Activated B cell treated with CpG ODN at 0.5 μM for 24 hours (primary cell): ENCODE measurements at places on chromosomes 6 and 20.

GRCh38 chr6:28433119-28433518 is 10.2 kb downstream of the ZSCAN23 start:
- H3K4me3 ChIP-seq: no peak overlapping the region
- no peak overlapping the region for H3K27ac ChIP-seq
- no peaks in the 10 kb centered on the region for H3K4me1 ChIP-seq

DNA sequence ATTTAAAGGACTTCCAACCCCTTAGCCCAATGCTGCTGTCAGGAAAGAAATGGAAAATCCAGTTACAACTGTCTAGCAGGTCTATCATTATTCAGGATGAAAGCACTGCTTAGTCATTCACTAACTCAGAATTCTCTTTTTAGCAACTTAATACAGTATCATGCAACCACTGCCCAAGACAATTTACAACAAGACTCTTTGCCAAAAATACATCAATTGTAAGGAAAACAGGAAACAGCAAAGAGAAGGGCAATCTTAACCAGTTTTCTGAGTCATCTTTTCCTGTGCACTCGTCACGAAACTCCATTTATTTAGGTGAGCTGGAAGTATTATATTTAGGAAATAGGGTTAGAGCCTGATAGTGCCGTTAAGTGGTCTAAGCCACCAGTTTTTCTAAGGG is 1197.7 kb upstream of the CITED2 start:
- no peak for DNase-seq
- H3K36me3 ChIP-seq: no peaks in the 10 kb centered on the region
- H3K4me3 ChIP-seq: no peak overlapping the region
- H3K27me3 ChIP-seq: no peaks in the 10 kb centered on the region
- no peak overlapping the region for H3K27ac ChIP-seq
- no peaks in the 10 kb centered on the region for H3K4me1 ChIP-seq

DNA sequence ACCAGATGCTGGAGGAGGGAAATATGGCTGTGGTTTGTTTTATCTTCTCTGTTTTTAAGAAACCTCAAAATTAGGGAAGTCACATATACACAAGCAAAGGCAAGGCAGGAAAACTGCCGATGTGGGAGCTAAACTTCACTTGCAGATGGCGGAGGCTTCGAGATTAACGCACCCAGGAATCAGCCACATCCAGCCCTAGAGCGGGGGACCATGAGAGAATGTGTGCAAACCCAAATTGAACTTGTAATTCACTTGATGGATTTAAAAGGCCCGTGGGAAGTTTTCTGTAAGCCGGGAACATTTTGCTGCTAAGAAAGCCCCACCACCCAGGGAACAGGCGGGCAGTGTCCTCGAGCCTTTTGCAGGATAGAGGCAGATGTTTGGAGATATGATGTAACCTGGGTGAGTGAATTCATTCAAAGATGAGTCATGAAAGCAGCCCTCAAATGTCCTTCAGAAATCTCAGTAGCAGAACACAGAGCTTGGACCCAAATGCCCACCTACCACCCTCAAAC is 39.9 kb downstream of the PREX1 start:
- H3K27me3 ChIP-seq: no peaks in the 10 kb centered on the region
- peak overlapping the region; percentile 88 for H3K27ac ChIP-seq
- H3K4me1 ChIP-seq: no peaks in the 10 kb centered on the region
- no peaks in the 10 kb centered on the region for H3K36me3 ChIP-seq
- H3K4me3 ChIP-seq: peak overlapping the region; percentile 21
- DNase-seq: peak; percentile 18

- no peaks in the 10 kb centered on the region for H3K36me3 ChIP-seq
- H3K4me3 ChIP-seq: no peak overlapping the region
These were observed 81.9 kb downstream of the SIM1 start for GRCh38 chr6:100382767-100383195.

GRCh38 chr20:20237093-20237959 is 130.6 kb upstream of the INSM1 start:
- DNase-seq: no peak
- H3K36me3 ChIP-seq: no peaks in the 10 kb centered on the region
- H3K4me3 ChIP-seq: no peak overlapping the region
- H3K27ac ChIP-seq: no peak overlapping the region
- H3K4me1 ChIP-seq: no peaks in the 10 kb centered on the region
- H3K27me3 ChIP-seq: peaks cover 4% of the 10 kb centered on the region

- H3K4me3 ChIP-seq: no peak overlapping the region
- peaks cover 2% of the 10 kb centered on the region for H3K27me3 ChIP-seq
- H3K36me3 ChIP-seq: no peaks in the 10 kb centered on the region
These were observed 63.3 kb downstream of the SLC16A10 start for GRCh38 chr6:111150577-111150976.

GRCh38 chr20:18813483-18813882 is at the start of gene SCP2D1:
Gene SCP2D1, plus strand, starts transcription at chr20:18813783. Its CDS starts 33 bp downstream, at chr20:18813816.
- no peak for DNase-seq
- H3K27me3 ChIP-seq: no peaks in the 10 kb centered on the region
- no peaks in the 10 kb centered on the region for H3K4me1 ChIP-seq
- no peaks in the 10 kb centered on the region for H3K36me3 ChIP-seq
- H3K4me3 ChIP-seq: no peak within 1 kb of the TSS
- H3K27ac ChIP-seq: no peak within 1 kb of the TSS

DNA sequence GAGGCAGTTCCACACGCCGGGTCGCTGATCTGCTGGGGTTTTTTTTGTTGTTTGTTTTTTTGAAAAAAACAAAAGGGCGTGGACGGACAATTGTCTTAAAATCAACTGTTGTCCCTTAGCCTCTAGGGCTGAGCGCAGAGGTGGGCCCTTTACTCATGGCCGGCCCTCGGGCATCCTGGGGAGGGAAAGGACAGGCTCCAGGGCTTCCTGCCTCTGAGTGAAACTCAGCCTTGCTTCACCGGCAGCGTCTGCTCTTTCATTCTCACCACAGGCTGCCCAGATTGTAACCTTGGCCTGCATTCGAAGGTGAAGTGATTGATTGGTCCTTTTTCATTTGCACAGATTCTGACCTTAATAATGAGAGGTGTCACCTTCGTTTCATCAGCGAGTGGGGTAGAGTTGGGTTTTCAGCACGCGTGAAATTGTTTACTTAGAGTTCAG is 797 bp downstream of the SMIM13 start:
- peak overlapping the region; percentile 94 for H3K4me3 ChIP-seq
- H3K4me1 ChIP-seq: peaks cover 20% of the 10 kb centered on the region
- no peaks in the 10 kb centered on the region for H3K27me3 ChIP-seq
- H3K36me3 ChIP-seq: peaks cover 11% of the 10 kb centered on the region

DNA sequence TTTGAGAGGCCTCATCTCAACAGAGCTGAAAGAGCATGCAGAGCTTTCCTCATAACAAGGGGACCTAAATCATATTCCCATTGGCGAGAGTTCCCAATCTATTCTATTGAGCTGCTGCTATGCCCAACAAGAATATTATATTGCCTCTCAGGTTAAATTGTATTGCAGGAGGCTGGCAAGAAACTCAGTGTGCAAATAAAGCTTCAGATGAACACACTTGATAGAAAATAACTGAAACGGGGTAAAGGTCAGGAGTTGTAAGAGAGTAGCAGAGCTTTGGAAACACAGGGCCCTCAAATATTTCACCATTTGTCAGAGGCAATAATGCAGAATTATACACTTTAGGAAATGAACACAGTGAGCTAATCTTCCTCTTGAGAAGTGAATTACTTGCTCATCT is 364.3 kb upstream of the SPTLC3 start:
- DNase-seq: no peak
- no peaks in the 10 kb centered on the region for H3K27me3 ChIP-seq
- no peak overlapping the region for H3K27ac ChIP-seq
- no peak overlapping the region for H3K4me3 ChIP-seq
- no peaks in the 10 kb centered on the region for H3K4me1 ChIP-seq

DNA sequence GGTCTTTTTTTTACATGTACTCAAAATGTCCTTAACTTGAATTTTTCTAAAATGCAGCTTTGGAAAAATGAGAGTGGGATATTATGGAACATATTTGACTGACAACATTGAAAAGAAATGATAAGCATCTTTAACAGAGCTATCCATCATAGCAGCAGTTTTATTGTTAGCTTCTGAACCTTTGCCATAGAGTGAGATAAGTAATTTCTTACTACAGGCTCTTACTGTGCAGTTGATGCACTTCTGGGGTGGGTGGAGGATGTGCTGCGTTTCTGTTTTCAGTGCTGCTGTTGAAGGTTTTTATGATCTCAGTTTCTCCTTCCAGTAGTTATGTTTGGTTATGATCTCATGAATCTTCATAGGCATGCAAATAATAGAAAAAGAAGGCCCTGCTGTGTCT is 267.0 kb downstream of the TMEM242 start:
- no peaks in the 10 kb centered on the region for H3K27me3 ChIP-seq
- peaks cover 42% of the 10 kb centered on the region for H3K4me1 ChIP-seq
- DNase-seq: no peak
- H3K27ac ChIP-seq: no peak overlapping the region
- H3K36me3 ChIP-seq: peaks cover 20% of the 10 kb centered on the region
- H3K4me3 ChIP-seq: no peak overlapping the region

- no peaks in the 10 kb centered on the region for H3K36me3 ChIP-seq
- no peak overlapping the region for H3K27ac ChIP-seq
- peaks cover 44% of the 10 kb centered on the region for H3K4me1 ChIP-seq
- no peak overlapping the region for H3K4me3 ChIP-seq
These were observed 508.1 kb downstream of the KIF16B start for GRCh38 chr20:16064989-16065707.

DNA sequence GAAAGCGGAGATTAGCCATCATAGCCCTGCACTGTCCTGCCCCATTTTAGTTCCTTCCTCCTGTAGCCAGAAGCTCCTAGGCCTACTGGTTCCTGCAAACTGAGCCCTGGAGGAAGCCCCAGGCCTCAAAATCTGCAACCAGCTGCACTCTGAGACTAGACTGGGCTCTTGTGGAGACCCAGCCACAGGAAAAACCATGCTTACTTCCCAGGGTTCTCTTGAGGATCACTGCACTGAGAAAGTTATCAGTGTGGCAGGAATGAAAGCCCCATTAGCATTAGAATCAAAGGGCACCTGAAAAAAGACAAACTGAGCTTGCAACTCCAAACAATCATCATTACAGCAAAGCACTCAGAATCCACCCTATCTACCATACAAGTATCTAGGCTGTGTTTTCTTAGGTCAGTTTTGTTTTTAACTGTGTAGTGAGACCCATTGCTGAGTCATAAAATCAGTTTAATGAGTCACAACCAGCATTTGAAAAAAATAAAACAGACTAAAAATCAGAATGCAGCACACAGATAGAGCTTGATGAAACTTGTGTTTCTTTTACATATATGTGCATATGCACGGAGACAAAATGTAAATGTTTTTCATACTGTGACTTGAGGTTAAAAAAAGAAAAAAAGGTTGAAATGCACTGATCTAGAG is 91.0 kb downstream of the UNC5CL start:
- H3K27ac ChIP-seq: no peak overlapping the region
- H3K4me3 ChIP-seq: no peak overlapping the region
- H3K27me3 ChIP-seq: peaks cover 8% of the 10 kb centered on the region
- DNase-seq: no peak

- no peak for DNase-seq
- H3K27ac ChIP-seq: peak overlapping the region; percentile 67
- H3K4me3 ChIP-seq: no peak overlapping the region
- H3K36me3 ChIP-seq: no peaks in the 10 kb centered on the region
- H3K27me3 ChIP-seq: no peaks in the 10 kb centered on the region
These were observed 522.3 kb upstream of the JARID2 start for GRCh38 chr6:14723535-14724086.

- DNase-seq: no peak
- H3K4me3 ChIP-seq: no peak overlapping the region
- no peaks in the 10 kb centered on the region for H3K27me3 ChIP-seq
- no peak overlapping the region for H3K27ac ChIP-seq
- H3K36me3 ChIP-seq: no peaks in the 10 kb centered on the region
These were observed 94.5 kb downstream of the TPBG start for GRCh38 chr6:82458147-82458546.

- no peak for DNase-seq
- no peak overlapping the region for H3K4me3 ChIP-seq
- H3K4me1 ChIP-seq: no peaks in the 10 kb centered on the region
- no peaks in the 10 kb centered on the region for H3K36me3 ChIP-seq
These were observed 264.6 kb upstream of the CDYL start for GRCh38 chr6:4511641-4512020.

DNA sequence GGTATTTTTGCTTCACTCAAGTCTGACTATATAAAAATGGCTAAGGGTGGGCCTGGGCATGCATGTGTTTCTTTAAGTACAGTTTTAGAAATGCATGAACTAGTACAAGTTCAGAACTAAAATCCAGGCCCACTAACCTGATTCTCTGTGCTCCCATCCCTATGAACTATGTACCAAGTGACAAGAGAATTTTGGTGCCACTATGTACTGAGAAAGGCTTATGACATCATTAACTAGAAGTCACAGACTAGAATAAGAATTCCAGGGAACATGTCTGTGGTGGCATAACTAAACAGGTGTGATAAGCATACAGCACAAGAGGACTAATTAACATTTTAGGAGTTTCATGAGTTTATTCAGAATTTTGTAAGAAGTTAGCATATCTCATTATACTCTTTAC is 16.1 kb downstream of the TENT5A start:
- no peak for DNase-seq
- H3K27me3 ChIP-seq: no peaks in the 10 kb centered on the region
- H3K36me3 ChIP-seq: no peaks in the 10 kb centered on the region
- no peak overlapping the region for H3K4me3 ChIP-seq

DNA sequence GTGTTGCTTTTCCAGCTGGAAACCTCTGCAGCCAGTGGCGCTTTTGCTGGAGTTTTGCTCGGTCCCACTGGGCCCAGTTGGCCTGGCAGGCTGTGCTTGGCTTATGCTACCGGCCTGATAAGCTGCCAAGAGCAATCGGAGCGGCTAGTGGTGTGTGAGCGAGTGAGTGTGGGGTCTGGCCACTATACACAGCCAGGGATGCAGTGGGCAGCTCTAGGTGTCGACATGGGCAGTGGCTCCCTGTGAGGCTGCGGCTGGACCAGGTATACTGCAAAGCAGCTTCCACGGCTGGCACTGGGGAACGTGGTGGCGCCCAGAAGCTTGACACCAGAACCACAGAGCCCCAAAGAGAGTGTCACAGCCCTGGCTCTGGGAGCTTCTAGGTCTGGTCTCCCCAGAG is 996.5 kb downstream of the GRIK2 start:
- no peaks in the 10 kb centered on the region for H3K27me3 ChIP-seq
- DNase-seq: no peak
- no peaks in the 10 kb centered on the region for H3K36me3 ChIP-seq
- no peak overlapping the region for H3K27ac ChIP-seq

GRCh38 chr6:5199283-5199682 is 61.5 kb downstream of the LYRM4 start:
- H3K4me1 ChIP-seq: no peaks in the 10 kb centered on the region
- H3K27me3 ChIP-seq: no peaks in the 10 kb centered on the region
- peaks cover 8% of the 10 kb centered on the region for H3K36me3 ChIP-seq
- no peak overlapping the region for H3K27ac ChIP-seq
- H3K4me3 ChIP-seq: no peak overlapping the region

DNA sequence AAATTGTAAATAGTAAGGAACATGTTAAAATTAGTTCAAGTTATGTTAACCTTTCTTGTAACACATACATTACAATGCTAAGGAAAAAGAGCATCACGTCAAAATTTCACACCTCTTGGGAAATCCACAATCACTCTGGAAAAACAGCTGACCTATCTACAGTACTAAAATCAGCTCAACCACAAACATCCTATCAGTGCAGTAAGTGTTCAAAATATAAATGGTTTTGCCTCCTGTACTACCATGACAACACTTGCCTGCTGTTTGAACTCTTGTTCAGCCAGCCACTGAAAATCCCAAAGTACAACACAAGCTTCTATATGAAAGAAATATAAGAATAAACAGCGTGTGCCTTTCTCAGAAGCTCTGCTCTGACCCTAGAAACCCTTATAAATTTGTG is 83.5 kb upstream of the PLN start:
- no peaks in the 10 kb centered on the region for H3K27me3 ChIP-seq
- no peak for DNase-seq
- H3K36me3 ChIP-seq: peaks cover 52% of the 10 kb centered on the region
- H3K27ac ChIP-seq: no peak overlapping the region
- H3K4me3 ChIP-seq: no peak overlapping the region
- no peaks in the 10 kb centered on the region for H3K4me1 ChIP-seq

- H3K27me3 ChIP-seq: peaks cover 22% of the 10 kb centered on the region
- no peaks in the 10 kb centered on the region for H3K4me1 ChIP-seq
- H3K27ac ChIP-seq: no peak overlapping the region
- H3K36me3 ChIP-seq: no peaks in the 10 kb centered on the region
These were observed 9.6 kb upstream of the LBP start for GRCh38 chr20:38336726-38337125.
